ENCODE measurements at places on chromosomes 4 and X.
A peak's percentile ranks its signal among the peaks of the same experiment; 100 is the strongest.

DNA sequence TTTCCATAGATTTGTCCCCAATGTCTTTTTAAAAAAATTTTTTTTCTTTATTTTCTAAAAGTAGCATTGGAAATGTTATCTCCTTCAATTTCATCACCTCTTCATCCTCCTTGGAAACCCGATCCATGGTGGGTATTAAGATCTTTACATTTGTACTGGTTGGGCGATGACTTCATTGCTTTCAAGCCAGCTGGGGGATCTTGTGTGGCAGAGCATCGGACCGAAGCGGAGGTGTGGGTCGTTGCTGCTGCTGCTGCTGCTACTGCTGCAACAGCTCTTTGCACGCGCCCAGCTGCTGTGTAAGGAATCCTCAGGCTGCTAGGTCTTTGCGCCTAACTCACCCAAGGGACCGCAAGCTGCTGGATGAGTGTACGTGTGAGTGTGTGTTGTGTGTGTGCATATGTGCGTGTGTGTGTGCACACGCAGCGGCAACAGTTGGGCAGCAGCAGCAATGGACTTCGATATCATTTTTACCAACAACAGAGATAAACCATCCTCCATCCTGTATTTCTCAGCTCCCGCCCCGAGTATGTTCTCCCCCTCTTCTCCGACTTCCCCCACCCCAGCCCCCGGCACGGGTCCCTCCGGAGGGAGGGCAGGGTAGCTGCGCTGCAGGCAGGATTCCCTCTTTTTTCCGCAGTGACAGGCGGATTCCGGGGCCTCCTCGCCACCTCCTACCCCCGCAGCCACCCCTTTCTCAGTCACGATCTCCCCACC, 768 bp upstream of the CDKL5 start:
- no peaks in the 10 kb centered on the region for H3K27me3 ChIP-seq
- peak overlapping the region; percentile 83 for H3K27ac ChIP-seq
- no peaks in the 10 kb centered on the region for H3K36me3 ChIP-seq
- DNase-seq, result no peak
- peaks cover 22% of the 10 kb centered on the region for H3K4me1 ChIP-seq

DNA sequence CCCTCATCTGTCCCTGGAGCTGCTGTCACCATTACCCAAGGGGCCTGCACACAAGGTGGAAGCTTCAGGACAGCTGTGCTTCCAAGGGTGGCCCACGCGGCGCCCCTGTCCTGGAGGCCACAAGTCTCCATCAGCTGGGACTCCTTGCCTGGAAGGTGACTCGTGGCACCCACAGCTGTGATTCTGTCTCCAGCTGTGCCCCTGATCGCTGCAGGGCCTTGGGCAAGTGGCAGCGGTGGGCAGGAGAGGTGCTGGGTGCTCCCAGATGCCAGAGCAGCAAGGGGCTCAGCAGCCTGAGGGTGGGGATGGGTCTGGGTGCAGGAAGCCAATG, 9.0 kb upstream of the DUSP9 start:
- no peaks in the 10 kb centered on the region for H3K36me3 ChIP-seq
- no peak for DNase-seq
- peaks cover 4% of the 10 kb centered on the region for H3K4me1 ChIP-seq
- no peaks in the 10 kb centered on the region for H3K27me3 ChIP-seq
- no peak overlapping the region for H3K27ac ChIP-seq

DNA sequence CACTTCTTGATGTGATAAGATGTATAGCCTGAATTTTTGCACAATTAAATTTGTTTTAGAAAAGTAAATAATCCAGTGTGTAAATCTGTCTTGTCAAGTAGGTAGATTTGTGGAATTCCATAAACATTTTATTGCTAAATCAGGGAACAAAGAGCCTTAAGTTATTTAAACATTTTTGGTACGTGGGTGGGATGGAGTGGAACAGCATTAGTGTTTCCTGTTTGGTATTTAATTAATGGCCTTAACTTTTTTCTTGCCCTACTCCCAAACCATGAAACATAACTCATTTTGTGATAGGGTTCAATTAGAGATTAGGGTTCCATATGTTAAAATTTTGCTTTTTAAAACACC, 5.1 kb downstream of the NUDT9 start:
- H3K4me1 ChIP-seq, result peaks cover 19% of the 10 kb centered on the region
- DNase-seq, result no peak
- no peak overlapping the region for H3K27ac ChIP-seq
- no peaks in the 10 kb centered on the region for H3K36me3 ChIP-seq
- H3K27me3 ChIP-seq, result no peaks in the 10 kb centered on the region

DNA sequence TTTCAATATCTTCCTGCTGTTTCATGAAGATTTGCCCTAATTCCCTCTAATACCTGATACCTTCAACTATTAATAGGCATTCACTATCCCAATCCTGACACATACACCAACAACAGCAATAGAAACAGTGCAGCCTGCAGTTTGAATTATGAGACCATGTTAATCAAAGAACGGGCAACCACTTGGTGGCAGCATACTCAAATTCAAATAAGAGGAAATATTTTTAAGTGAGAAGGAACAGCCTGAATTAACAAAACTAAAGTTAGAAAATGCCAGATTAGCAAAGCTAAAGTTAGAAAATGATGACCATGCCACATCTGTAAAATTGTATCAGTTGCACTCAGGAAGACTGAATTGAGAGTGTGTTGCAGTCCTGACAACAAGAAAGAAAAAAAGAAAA, 204.9 kb downstream of the SMARCA1 start:
- H3K4me1 ChIP-seq, result no peaks in the 10 kb centered on the region
- H3K27ac ChIP-seq, result no peak overlapping the region
- no peaks in the 10 kb centered on the region for H3K27me3 ChIP-seq
- H3K36me3 ChIP-seq, result no peaks in the 10 kb centered on the region

DNA sequence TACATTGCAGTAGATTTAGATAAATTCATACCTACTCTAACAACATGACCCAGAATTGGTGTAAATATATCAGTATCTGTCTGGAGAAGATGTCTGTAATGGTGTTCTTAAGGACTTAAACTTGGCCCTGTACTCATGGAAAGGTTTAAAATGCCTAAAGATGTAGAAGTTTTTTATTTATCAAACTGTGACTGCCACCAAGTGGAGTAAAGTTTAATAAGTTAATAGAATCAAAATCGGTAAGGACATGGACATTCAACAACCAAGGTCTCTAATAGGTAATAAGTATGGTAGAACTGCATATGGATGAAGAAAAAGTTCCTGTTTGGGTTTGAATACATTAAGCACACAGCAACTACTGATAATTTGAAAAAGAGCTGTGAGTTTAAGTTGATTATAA, 474.0 kb upstream of the NDST3 start:
- no peaks in the 10 kb centered on the region for H3K4me1 ChIP-seq
- H3K27me3 ChIP-seq, result no peaks in the 10 kb centered on the region
- H3K27ac ChIP-seq, result no peak overlapping the region
- no peak for DNase-seq
- no peaks in the 10 kb centered on the region for H3K36me3 ChIP-seq

DNA sequence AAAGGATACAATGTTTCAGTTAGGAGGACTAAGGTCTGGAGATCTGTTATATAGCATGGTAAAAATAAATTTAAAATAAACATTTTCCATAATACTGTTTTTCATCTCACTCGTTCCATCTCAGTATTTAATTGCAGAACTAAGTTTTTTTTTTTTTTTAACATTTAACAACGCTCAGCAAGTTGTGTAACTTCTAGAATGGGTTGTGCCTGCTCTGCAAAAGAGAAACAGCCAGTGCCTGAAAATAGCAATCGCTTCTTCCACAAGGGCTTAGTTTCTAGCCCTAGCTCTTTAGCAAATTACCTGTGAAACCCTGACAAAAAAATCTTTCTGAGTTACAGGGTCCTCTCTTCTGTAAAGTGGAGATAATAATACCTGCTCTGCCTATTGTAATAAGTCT, 41.9 kb downstream of the CNGA1 start:
- no peak overlapping the region for H3K27ac ChIP-seq
- DNase-seq, result no peak
- H3K27me3 ChIP-seq, result no peaks in the 10 kb centered on the region

GRCh38 chr4:162229670-162230069, 65.9 kb upstream of the FSTL5 start:
- DNase-seq, result no peak
- no peak overlapping the region for H3K27ac ChIP-seq
- H3K4me1 ChIP-seq, result no peaks in the 10 kb centered on the region
- no peak overlapping the region for H3K4me3 ChIP-seq
- H3K36me3 ChIP-seq, result no peaks in the 10 kb centered on the region
- no peaks in the 10 kb centered on the region for H3K27me3 ChIP-seq

GRCh38 chr4:81447566-81448229, 24.0 kb downstream of the RASGEF1B start:
- H3K27ac ChIP-seq, result no peak overlapping the region
- H3K36me3 ChIP-seq, result peaks cover 62% of the 10 kb centered on the region
- no peaks in the 10 kb centered on the region for H3K27me3 ChIP-seq
- no peak overlapping the region for H3K4me3 ChIP-seq
- no peaks in the 10 kb centered on the region for H3K4me1 ChIP-seq

DNA sequence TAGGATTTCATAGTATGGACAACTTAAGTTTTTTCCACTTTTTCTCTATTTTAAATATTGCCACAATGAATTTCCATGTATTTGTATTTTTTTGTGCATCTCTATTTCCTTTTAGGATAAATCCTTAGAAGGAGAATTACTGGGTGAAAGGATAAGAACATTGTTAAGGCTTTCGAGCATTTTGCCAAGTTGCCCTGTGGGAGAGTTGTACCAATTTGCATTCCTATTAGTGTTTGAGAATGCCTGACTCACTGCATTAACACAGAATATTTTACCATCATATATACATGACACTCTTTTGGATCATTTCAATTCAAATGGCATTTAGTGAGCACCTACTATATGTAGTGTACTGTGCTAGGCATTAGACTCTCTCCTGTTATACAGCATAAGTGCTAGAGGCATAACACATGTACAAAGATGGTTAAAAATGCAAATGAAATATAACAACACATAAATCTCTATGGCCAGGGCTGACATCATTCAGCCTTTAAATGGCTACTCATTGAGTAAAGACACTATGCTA, 57.0 kb downstream of the PLAC1 start:
- no peaks in the 10 kb centered on the region for H3K36me3 ChIP-seq
- H3K27me3 ChIP-seq, result no peaks in the 10 kb centered on the region
- H3K4me1 ChIP-seq, result peaks cover 10% of the 10 kb centered on the region
- no peak overlapping the region for H3K4me3 ChIP-seq
- no peak overlapping the region for H3K27ac ChIP-seq

DNA sequence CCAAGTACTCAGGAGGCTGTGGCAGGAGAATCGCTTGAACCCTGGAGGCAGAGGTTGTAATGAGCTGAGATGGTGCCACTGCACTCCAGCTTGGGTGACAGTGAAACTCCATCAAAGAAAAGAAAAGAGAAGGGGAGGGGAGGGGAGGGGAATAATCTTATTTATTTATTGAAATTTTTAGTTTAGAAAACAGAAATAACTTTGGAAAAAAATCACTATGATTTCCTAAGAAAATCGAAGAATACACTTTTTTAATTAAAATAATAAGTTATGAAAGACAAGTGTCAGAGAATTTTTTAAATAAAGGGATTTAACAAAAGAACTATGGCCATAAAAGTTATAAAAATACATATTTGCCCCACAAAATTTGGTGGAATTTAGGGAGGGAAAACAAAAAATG, 836.9 kb upstream of the HS3ST1 start:
- DNase-seq, result no peak
- no peaks in the 10 kb centered on the region for H3K4me1 ChIP-seq
- H3K27ac ChIP-seq, result no peak overlapping the region
- no peaks in the 10 kb centered on the region for H3K36me3 ChIP-seq
- no peaks in the 10 kb centered on the region for H3K27me3 ChIP-seq
- no peak overlapping the region for H3K4me3 ChIP-seq

- no peak overlapping the region for H3K27ac ChIP-seq
- DNase-seq, result no peak
- no peak overlapping the region for H3K4me3 ChIP-seq
These were observed 118.2 kb upstream of the KLF8 start for GRCh38 chrX:56113785-56114436.

- H3K27ac ChIP-seq, result no peak overlapping the region
- H3K27me3 ChIP-seq, result no peaks in the 10 kb centered on the region
- H3K4me3 ChIP-seq, result no peak overlapping the region
These were observed 73.2 kb downstream of the NFKB1 start for GRCh38 chr4:102574317-102574716.

DNA sequence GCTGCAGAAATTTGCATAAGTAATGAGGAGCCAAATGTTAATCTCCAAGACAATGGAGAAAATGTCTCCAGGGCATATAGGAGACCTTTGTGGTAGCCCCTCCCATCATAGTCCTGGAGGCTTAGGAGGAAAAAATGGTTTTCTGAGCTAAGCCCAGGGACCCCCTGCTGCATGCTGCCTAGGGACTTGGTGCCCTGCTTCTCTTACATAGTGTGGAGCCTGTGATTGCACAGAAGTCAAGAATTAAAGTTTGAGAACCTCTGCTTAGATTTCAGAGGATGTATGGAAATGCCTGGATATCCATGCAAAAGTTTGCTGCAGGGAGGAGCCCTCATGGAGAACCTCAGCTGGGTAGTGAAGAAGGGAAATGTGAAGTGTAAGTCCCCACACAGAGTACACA, 379.4 kb upstream of the TACR3 start:
- no peaks in the 10 kb centered on the region for H3K27me3 ChIP-seq
- no peak overlapping the region for H3K27ac ChIP-seq
- no peak for DNase-seq
- H3K4me3 ChIP-seq, result no peak overlapping the region
- no peaks in the 10 kb centered on the region for H3K4me1 ChIP-seq
- no peaks in the 10 kb centered on the region for H3K36me3 ChIP-seq

DNA sequence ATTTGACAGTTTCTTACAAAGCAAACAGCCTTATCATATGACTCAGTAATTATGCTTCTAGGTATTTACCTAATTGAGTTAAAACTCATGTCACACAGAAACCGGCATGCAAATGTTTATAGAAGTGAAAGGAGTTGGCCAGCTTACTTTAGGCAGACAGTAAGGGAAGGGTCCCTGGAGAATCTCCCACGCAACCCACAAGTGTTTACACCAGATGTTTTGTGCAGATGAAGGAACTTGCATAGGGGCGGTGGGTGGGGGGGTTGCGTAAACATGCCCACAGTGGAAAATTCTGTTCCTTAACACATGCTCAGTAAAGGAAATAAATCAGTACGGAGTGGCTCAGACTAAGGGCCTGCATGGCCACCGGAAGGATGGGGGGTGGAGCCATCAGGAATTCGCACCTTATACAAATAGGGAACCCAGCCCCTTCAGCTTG, 330.5 kb upstream of the AADAT start:
- no peaks in the 10 kb centered on the region for H3K36me3 ChIP-seq
- H3K27me3 ChIP-seq, result no peaks in the 10 kb centered on the region
- DNase-seq, result no peak
- no peaks in the 10 kb centered on the region for H3K4me1 ChIP-seq

- H3K4me3 ChIP-seq, result peak within 1 kb of the TSS; percentile 59
- H3K4me1 ChIP-seq, result no peaks in the 10 kb centered on the region
- H3K27ac ChIP-seq, result no peak within 1 kb of the TSS
- peak; percentile 33 for DNase-seq
- no peaks in the 10 kb centered on the region for H3K27me3 ChIP-seq
These were observed at the start of gene ZIC3 for GRCh38 chrX:137565921-137566745. Gene ZIC3, plus strand, starts transcription at chrX:137566127. Its CDS starts 565 bp downstream, at chrX:137566692.

DNA sequence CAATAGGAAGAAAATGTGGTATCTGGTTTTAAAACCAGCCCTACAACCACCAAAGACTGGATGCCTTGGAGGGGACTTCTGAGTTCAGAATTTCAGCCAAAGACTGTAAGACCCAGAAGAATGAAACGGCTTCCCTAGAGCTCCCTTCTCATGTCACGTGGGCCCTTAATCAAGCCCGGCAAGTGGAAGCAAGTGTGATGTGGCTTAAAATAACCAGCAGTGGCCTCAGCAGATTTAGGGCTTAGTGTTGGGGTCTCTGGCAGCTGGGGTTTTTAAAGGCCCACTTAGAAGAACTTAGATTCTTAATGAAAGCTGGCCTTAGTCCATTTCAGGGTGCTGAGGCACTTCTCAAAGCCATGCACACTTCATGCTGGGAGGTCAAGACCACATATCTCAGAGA, 111.2 kb upstream of the TBC1D9 start:
- H3K4me3 ChIP-seq, result no peak overlapping the region
- no peak for DNase-seq
- H3K27me3 ChIP-seq, result no peaks in the 10 kb centered on the region
- no peak overlapping the region for H3K27ac ChIP-seq

Measured in tibial artery (tissue), 4 donors.